Stimulated activated CD8-positive, alpha-beta memory T cell treated with anti-CD3 and anti-CD28 coated beads, Interleukin-7, amount 100 ng/mL, for 24 hours (primary cell): ENCODE measurements at places on chromosomes 6 and 20.

DNA sequence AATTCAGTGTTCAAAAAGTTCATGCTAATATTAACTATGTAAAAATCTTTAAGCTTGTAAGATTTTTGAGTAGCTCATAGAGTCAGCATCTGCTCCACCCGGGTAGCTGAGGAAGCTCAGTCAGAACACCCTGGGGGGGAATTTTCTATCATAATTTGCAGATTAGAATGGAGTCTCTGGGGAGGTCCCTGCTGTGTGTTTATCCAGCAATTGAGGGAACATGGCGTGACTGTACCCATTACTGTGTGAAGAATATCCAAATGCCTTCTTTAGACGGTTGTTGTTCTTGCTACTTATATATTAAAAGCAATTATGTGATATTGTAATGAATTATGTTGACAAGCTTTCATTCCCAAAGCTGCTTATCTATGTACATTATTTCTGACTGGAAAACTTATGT lies 64.8 kb downstream of the AIG1 start:
- DNase-seq, result no peak

DNA sequence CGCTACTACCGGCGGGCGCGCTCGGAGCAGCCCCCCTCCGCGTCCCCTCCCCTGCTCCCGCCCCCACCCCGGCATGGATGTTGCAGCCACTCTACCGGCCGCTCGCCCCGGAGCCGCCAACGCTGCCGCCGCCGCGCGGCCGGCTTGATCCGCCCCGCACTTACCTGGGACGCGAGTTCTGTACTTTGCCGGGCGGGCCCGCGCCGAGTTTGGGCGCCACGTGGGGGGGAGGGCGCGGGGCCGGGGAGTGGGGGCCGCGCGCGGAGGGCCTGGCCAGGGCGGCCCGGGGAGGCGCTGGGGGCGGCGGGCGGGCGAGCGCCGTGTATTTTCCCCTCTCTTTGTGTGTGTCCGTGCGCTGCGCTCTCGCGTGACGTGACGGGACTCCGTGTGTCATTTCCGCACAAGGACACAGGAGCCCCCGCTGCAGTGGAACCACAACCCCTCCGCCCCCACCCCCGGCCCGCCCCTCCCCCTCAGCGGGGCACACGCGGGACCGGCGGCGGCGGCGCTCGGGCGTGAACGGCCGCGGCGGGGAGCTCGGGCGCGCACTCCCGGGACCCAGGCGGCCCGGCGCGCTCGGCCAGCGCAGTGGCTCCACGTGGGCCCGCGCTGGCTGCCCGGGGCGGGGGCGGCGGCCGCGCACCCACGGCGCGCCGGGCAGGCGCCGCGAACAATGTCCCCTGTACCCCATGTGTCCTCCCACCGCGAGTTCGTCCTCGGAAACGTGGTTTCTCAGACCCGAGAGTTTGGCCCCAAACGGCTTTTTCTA lies at the start of gene BEND3:
Gene BEND3, minus strand, starts transcription at position 590 of the 769 bp plus-strand sequence. CDS start 16,230 bp downstream, outside the sequence.
- DNase-seq, result no peak

GRCh38 chr6:94196891-94197290 lies 777.5 kb upstream of the EPHA7 start:
- no peak for DNase-seq

DNA sequence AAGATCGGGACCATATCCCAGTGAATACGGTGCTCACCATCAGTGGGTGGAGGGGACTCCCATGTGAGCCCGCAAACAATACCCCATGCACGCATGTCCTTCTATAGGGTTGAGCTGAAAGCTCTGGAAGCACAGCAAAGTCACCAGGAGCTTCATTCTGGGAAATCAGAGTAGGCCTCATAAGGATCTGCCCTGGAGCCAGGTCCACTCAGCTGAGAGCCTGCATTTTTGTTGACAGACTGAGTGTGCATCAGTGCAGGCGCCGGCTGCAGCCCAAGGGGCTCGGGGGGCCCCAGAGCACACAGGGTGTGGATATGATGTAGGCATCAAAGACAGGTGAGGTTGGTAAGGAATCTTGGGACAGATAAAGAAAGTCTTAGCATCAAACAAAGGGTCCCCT lies 79.8 kb upstream of the CD93 start:
- no peak for DNase-seq

GRCh38 chr6:29941471-29941870 lies 861 bp upstream of the HLA-A start:
- DNase-seq, result no peak

GRCh38 chr20:9551808-9552550 lies 37.6 kb downstream of the LAMP5 start:
- no peak for DNase-seq

- no peak for DNase-seq
Measured at GRCh38 chr6:166382500-166382932, 224 bp downstream of the MPC1 start.

DNA sequence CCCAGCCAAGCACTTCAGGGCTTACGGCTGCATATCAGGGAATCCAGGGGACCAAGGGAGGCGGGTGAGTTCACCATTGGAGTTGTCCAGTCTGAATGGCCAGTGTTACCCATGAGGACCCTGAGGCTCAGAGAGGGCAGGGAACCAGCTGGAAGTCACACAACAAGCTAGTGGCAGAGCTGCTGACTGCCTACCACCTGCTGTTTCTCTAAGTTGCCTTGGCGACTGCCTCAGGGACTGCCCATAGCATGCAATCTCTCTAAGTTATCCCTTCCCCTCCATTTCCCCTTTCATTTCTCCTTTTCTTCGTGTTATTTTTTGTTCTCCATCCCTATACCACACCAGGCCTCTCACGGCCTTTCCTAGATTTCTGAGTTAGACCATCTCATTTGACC lies 71.8 kb upstream of the SIRPA start:
- no peak for DNase-seq

DNA sequence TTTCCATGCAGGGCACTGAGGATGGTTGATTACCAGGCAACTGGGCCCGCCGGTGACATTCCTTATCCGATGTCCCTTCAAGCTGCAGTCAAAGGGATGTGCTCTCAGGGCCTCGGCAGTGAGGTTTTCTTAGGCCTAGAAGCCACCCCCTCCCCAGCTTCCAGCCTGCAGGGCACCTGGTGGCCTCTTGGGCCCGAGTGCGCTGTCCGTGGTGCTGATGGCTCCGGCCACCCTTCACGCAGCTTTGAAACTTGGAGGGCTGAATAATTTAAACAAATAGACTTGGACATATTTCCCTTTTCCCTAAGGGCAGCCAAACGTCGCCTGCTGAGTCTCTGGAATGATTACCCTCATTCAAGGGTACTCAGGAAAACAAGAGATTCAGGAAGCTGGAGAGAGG lies 8.9 kb upstream of the MLN start:
- no peak for DNase-seq

- DNase-seq, result no peak
Measured at GRCh38 chr6:111530667-111531066, 47.6 kb upstream of the REV3L start.

DNA sequence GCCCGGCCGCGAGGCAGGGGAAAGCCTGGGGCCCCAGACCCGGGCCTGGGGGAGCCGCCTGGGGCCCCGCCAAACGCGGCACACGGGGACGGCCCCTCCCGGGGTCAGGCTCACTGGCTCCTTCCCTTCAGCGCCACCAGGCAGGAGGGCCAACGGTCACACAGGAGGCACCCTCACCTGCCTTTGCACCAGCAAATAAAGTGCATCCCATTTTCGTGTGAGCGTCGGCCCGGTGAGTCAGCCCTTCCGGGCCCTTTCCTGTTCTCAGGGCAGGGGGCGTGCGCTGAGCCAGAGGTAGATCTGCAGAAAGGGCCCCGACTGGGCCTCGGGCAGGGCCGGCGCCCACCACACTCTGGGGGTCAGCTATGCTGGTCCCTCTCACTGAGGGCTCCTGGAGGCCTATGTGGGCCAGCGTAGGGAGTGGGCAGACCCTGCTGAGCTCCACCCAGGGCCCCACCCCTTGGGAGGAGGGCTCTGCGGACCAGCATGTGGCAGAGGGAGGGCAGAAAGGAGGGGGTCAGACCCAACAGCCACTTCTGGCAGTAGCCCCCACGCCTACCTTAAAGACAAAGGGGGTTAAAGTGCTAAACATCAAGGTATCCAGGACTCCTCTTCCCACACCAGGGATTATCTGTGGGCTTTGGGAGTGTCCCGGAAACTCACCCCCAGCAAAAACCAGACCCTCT lies 931 bp upstream of the UCKL1 start:
- DNase-seq, result no peak

DNA sequence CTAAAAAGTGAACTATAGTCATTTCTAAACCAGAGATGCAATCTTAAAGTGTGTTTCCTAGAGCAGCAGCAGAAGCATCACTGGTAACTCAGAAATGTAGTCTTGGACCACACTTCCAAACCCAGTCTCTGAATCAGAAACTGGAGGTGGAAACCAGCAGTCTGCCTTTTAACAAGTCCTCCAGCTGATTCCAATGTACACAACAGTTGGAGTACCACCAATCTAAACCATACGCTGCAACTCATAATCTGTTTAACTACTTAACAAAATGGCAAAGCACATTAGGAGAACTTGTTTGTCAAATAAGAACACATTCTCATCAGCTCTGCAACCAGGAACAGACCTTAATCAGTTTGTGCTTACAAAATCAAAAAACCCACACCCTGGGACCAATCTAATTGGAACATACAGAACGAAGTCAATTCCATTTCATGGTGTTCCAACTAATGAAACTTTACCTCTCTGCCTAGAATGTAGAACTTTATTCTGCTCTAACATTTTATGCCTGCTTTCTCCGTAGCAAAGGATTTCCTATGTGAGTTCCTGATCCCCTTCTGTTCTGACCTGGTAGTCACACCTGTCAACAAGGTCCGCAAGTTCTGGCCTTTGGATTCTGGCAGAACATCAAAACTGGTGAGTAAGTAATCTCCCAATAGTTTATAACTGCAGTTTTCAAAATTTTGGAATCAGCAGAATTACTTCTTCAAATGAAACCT lies 390.4 kb downstream of the HTR1B start:
- no peak for DNase-seq

GRCh38 chr20:41573955-41574354 lies 44.2 kb downstream of the CHD6 start:
- no peak for DNase-seq

GRCh38 chr6:92109256-92109655 lies 1310.1 kb downstream of the EPHA7 start:
- DNase-seq, result no peak

DNA sequence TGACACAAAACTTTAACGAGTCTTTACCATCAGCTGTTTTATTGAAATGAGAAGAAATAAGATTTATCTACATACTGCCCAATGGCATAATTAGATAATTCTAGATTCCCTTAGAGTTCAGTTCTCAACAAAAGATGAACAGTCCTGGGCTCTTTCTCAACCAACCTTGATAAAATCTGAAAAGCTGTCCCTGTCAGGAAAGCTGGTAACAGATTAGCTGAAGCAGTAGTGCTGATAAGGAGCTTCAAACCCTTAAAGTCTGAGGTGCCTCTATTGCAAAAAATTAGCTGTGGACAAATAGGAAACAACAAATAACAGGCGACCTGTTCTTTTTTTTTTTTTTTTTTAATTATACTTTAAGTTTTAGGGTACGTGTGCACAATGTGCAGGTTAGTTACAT lies 35.9 kb upstream of the FAM135A start:
- no peak for DNase-seq

DNA sequence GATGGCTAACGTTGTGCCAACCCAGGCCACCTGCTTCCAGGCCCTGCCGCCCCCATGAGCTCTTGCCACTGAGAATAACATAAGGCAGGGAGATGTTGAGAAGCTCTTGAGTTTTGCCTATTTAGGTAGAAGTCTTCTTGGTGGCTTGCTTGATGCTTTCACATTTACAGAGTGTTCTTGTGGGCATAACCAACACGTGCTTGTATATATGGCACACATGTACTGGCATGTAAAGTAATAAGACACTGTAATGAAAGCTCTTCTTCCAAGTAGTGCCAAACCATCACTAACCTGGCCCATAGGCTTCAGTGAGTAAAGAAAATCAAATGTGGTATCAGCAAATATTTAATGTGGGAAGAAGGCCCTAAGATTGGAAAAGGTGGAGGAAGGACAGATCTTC lies 146.9 kb upstream of the CITED2 start:
- DNase-seq, result no peak

DNA sequence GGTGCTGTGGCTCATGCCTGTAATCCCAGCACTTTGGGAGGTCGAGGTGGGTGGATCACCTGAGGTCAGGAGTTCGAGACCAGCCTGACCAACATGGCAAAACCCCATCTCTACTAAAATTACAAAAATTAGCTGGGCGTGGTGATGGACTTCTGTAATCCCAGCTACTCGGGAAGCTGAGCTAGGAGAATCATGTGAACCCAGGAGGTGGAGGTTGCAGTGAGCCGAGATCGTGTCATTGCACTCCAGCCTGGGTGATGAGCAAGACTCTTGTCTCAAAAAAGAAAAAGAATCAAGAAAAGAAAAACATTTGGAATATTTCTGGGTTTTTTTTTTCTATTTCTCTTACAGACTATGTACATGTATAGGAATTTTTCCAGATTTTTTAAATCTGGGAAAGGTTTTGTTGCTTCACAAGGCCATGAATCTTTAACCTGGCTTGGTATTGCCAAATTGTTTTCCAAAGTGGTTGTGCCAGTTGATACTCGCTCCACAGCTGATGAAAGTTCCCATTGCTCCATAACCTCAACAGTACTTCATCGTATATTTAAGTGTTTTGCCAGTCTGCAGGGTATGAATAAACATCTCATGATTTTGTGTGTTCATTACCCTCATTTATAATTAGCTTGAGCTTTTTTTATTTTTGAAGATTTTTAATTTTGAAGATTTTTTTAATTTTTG lies 33.5 kb downstream of the RNF217 start:
- no peak for DNase-seq

- no peak for DNase-seq
Measured at GRCh38 chr6:43355862-43356590, 13.4 kb downstream of the ZNF318 start.

- DNase-seq, result no peak
Measured at GRCh38 chr6:130617658-130618057, 209.5 kb upstream of the SMLR1 start.
